Mesendoderm (in vitro differentiated cells): ENCODE measurements at places on chromosomes 6 and 20.

GRCh38 chr6:158629367-158630221 is 14.9 kb downstream of the DYNLT1 start:
- DNase-seq = peak; percentile 67

- DNase-seq = peak; percentile 84
Observed at GRCh38 chr6:72787391-72788031, 165.6 kb downstream of the KCNQ5 start.

DNA sequence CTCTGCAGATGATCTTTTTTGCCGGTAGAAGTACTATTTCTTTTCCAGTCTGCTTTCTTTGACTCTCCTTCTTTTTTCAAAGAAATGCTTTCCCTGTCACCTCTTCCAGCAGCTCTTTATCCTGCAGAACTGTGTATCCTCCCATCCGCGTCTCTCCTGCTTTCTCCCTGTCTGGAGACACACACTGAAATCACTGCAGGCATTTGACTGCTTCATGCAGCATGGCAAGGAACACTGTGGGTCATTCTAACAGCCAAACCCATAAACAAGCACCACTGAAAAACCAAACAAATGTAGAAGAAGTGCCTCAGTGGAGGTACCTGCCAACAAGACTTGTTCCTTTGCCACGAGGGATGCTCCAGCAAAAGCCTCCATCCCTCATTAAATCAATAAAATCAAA is 403.7 kb upstream of the CITED2 start:
- no peak for DNase-seq

- DNase-seq = no peak
Observed at GRCh38 chr6:170229396-170229795, 61.5 kb downstream of the DLL1 start.

DNA sequence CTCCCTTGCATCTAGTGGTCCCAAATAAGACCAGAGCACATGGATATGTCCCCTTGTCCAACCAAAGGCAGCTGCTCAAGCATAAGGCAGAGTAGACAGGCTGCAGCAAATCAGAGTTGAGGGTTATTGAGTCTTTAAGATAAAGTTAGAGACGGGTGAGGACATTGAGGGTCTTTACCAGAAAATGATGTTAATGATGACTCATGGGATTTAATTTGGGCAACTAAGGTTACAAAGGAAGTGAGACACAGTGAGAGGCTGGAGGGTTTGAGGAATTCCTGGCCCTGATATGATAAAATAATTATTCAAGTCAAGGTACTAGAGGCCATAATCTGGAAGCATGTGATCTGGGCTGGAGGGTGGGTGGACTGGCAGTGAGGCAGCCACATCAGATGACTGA is 133.6 kb downstream of the ALDH8A1 start:
- DNase-seq = no peak

DNA sequence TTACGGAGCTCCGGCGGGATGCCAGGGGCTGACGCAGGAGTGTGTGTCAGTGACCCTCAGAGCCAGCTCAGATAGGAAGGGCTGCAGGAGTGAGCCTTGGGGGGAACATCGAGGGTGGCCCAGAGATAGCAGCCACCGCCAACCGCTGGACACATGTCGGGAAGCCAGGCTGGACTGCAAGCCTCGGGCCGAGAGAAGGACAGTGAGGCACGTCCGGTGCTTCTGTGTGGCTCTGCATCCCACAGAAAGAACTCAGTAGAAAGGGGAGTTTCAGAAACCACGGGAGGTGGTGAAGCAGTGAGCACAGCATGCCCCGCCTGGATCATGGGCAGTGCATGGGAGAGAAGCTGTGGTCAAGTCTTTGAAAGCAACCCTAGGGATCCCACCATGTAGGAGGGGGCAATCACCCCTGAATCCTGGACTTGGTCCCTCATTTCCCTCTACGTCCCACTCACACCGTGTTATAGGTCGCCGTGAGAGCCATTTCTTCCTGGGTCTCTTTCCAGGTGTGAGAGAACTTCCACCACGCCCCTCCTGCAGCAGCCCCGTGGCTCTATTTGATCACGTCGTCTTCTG is 383.7 kb upstream of the CDH4 start:
- DNase-seq = no peak

DNA sequence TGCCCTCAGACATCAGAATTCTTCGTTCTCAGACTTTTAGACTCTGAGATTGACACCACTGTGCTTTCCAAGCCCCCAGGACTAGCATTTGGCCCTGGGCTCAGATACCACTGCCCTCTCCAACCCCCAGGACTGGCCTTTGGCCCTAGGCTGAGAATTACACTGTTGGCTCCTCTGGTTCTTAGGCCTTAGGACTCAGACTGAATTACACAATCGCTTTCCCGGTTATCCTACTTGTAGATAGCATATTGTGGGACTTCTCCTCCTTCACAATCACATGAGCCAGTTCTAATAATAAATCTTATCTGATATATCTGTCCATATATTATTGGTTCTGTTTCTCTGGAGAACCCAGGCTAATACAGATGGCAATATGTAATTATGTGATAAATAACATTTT is 1725.5 kb downstream of the GRIK2 start:
- no peak for DNase-seq

DNA sequence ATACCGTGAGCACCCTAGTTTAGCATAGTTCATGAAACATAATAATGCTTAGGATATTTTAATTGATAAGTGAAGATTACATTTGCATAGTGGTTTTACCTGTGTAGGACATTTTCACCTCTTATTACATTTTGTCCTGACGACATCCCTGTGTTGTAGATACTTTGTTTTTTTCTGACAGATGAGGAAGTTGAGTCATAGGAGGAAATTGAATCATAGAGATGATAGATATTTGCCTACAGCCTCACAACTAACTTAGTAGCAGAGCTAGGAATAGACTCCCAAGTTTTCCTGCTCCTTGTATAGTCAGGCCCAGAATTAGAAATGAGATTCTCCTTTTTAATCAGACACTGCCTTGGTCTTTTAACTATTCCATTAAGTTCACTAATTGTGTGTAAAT is 100.5 kb upstream of the SUPT3H start:
- DNase-seq = no peak

GRCh38 chr20:17570347-17571152 is 675 bp downstream of the DSTN start:
- DNase-seq = peak; percentile 79

DNA sequence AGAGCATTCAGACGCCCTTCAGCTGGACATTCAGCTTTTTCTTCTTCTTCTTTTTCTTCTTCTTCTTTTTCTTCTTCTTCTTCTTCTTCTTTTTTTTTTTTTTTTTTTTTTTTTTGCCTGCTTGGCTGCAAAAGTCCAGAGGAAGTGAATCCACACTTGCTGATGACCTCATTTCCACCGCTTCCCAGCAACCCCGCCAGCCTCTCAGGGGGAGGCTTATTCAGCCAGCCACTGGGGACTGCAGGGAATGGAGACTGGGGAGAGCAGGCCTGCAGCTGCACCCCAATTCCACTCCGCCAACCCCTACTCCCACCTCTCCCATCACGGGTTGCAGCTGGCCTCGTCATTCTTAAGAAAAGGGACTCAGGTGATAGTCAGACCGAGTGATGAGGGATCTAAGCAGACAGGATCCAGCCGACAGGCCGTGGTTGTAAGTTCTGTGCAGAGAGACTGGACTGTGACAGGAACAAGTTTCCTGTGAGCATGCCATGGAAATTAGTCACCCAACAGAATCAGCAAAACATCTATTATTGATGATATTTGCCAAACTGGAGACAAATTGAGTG is 59.0 kb upstream of the QKI start:
- DNase-seq = no peak

DNA sequence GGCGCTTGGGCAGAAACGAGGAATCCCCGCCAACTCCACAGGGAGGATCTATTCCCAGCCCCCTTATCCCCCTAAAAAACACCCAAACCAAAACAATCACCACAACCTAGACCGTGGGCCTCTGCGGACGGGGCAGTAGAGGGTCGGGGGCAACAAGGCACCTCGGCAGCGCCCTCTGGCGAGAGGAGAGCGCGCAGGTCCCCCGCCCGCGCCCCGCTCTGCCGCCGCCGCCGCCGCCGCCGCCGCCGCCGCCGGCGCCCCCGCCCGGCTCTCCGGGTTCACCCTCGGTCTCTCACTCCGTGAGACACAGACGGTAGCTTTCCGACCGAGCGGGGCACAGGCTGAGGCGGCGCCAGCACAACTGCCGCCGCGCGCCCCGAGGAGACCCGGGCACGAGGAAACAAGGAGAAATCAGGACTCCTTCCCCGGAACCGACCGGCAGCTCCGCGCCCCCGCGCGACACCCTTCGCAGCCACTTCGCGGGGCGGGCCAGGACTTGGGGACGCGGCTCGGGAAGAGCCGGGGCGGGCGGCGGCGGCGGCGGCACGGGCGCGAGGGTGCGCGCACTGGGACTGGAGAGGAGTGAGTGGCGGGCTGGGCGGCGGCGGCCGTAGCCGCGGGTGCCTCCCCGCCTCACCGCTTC is at the start of gene SLC35F1:
TSS of gene SLC35F1 (plus strand) at position 307 of the 643 bp plus-strand sequence.
- peak; percentile 88 for DNase-seq

DNA sequence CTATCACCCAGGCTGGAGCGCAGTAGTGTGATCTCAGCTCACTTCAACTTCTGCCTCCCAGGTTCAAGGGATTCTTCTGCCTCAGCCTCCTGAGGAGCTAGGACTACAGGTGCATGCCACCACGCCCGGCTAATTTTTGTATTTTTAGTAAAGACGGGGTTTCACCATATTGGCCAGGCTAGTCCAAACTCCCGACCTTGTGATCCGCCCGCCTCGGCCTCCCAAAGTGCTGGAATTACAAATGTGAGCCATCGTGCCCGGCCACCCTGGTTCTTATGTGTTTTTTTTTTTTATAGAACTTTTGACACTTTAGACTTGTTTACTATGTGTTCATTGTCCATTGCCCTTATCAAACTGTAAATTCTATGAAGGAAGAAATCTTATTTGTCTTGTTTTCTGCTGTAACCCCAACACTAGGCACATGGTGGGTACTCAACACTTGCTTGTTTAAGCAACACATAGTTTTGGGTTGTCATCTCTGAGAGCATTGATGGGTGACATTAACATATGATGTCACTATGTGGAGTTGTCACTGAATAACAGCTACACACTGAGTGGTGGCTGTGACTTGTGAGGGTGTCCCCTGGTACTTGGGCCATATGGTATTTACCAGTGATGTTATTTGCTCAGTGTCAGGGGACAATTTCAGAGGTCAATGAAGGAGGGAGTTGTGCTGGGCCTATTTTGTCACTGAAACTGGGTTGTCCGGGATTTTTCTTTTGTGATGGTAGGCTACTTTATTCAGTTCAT is 1.5 kb upstream of the PXMP4 start:
- no peak for DNase-seq

DNA sequence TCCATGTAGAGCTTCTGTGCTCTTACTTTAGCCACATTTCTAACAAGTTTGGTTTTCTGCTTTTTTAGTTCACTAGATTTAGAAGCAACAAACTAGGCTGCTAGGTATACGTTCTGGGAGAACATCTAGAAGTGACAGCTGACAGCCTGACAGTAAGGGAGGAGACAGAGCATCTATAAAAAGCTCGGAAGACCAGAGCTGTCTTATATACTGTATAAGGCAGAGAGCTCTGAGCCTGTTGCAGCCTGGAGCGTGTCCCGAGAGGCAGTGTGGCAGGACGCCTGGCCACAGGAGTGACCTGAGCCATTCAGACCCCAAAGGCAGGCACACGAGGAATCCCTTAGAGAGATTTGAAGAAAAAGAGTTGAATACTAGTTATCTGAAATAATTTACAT is 24.6 kb downstream of the PPP1R14C start:
- no peak for DNase-seq

DNA sequence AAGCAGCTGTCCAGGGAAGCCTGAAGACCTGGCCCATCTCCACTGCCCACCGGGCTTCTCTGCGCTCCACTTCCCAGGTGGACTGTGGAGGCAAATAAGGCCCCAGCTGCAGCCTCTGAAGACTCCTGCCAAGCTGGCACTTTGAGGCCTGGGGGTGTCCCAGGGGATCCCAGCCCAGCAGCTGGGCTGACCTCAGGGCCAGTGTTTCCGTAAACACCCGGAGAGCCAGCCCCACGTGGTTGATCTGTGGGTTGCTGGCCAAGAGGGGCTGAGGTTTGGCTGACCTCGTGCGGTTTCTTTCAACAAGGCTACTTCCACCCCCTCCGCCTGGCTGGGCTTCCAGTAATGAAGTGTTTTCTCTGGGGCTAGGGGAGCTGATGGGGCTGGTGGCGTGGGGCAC is 12.4 kb upstream of the CCN5 start:
- DNase-seq = no peak

GRCh38 chr6:13794184-13794583 is 20.2 kb downstream of the MCUR1 start:
- peak; percentile 54 for DNase-seq

GRCh38 chr20:49276961-49277785 is 684 bp downstream of the ZNFX1 start:
- DNase-seq = peak; percentile 31

DNA sequence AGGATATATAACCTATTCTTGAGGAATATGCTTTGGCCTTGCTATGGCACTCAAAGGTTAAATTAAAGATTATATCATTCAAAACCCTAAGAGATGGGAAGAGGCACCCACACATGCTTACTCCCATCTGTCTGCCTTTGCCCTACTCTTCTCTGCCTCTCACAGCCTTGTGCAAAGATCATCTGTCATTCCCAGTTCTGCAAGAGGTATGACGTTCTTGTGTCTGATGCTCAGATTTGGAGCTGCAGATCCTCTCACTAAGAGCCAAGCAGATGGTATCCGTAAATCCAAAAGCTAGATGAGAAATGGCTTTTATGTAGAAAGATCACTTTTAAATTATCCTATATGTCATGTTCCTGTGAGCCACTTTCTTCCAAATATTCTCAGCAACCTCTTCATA is 112.0 kb downstream of the GPR63 start:
- no peak for DNase-seq

DNA sequence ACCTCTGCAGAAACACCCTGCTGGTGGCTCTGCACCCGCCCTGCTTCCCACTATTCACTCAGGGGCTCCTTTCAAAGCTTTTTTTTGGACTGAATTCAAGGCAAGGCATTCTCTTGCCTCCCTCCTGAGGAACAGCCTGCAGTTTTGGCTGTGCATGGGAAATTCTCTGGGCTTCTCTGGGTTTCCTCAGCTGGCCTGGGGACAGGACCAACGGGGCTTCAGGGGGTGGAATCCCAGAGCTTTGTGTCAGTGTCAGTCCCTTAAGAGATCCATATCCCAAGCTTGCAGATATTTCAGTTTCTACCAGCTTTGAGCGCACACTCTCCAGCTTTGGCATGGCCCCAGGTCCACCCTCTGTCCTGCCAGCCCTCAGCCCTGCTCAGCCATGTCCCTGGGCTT is 2.0 kb downstream of the SCRT2 start:
- no peak for DNase-seq
